ENCODE measurements at places on chromosomes 3 and 15.

DNA sequence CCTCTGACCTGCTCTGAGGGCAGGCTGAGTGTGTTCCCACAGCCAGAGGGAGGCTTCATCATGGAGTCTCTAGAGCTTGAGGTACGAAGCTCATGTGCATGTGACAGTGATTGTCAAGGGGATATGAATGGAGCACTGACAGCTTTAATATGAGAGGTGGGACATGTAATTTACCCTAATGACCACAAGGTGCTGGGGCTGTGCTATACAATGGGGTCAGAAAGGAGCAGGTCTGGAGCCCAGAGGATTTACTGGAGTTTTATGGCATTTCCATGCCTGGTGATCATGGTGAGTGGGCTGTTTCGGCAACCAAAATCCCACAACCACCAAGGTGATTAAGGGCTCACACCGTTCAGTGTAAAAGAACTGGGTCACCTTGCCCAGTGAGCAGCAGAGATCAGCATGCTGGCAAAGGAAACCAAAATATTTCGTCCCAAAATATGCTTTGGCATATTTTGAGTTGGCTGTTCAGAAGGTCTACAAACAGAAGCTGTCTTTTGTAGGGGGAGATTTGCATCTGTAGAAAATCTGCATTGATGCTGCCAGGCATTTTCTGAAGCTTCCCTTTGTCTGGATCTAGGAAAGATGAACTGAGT lies 40.1 kb upstream of the RASGRF1 start:
- ATAC-seq = no peak

DNA sequence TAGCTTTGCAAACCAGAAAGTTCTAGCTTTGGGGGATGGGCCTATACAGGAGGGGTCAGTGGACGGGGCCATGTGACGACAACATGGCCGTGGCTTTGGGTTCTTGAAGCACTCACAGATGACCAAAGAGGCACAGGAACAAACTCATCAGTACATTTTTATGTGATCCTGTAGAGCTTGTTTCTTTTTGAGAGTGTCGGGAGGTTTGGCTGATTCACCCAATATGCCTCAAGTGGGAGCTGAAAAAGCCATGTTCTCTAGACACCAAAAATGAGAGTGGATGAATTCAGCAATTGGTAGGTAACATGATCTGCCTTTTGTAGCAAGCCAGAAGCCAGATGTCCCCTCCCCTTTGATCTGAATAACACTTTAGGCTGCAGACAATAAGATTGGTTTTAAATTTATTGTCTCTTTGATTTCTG lies 30.1 kb downstream of the GREM1 start:
- ATAC-seq = no peak

DNA sequence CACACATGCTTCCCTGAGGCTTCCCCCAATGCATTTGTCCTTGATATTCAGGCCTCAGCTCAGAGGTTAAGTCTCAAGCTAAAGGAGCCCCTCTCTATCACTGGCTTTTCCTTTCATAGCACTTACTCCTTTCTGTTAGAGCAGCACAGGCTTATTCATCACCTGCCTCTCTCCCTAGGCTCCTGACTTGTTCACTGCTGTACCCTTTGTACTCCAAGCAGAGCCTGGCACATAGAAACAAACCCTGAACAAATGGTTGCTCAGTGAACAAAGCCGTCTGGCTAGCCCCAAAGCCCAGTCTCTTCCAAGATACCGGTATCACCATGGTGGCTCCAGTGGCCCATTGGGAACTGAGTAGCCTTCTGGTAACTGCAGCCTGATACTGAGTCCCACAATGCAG lies 231.1 kb upstream of the TRIM42 start:
- no peak for ATAC-seq

DNA sequence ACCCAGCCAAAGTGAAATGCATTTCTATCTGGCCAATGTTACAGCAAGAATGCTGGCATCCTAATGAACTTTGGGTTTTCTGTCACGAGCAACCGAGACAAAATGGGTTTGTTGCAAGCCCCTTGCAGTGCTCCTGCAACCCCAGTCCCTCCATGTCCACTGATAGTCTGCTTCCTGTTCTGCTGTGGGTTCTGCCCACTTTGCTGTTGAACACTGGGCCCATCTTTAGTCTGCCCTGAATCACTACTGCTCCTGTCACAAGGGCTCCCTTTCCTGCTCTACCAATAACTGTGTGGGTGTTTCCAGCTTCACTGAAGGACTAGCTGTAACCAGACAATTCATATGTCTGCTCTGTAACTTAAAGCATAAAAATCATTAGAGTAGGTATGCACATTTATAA lies 12.7 kb upstream of the OXSR1 start:
- ATAC-seq = no peak

DNA sequence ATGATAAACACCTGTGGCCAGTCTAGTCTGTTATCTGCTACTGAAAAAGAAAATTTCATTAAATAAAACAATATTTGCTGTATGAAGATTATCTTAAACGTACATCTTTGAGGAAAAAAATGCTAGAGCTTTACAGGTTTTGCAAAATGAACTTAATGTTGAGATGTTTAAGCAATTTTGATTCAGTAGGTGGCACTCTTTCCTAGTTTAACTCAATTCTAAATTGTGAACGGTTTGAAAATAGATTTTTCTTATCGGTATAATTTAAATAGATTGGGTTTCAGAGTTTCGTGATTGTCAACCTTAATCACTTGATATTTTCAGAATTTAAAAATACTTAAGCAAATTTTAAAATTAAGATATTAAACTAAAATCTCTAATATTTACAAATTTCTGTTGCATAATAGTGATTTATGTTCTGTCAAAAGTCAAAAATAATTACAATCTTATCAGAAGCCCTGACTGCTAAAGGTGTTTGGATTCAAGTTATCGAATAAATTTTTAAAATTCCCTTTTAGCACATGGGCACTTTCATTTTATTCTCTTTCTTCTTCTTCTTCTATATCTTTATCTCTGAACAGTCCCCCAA lies 7.0 kb upstream of the RNF111 start:
- no peak for ATAC-seq

DNA sequence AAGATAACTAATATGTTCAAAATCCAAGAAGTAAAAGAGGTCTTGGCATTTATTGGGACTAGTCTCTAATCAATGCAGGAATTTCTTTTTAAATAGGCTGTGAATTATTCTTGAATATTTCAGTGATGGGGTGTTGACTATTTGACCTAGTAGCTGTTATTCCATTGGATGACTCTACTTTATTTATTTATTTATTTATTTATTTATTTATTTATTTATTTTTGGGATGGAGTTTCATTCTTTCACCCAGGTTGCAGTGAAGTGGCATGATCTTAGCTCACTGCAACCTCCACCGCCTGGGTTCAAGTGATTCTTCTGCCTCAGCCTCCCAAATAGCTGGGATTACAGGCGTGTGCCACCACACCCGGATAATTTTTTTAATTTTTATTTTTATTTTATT lies 1227.8 kb downstream of the ZPLD1 start:
- no peak for ATAC-seq

- ATAC-seq = no peak
These were observed 31.1 kb upstream of the PPIB start for GRCh38 chr15:64193971-64194370.

DNA sequence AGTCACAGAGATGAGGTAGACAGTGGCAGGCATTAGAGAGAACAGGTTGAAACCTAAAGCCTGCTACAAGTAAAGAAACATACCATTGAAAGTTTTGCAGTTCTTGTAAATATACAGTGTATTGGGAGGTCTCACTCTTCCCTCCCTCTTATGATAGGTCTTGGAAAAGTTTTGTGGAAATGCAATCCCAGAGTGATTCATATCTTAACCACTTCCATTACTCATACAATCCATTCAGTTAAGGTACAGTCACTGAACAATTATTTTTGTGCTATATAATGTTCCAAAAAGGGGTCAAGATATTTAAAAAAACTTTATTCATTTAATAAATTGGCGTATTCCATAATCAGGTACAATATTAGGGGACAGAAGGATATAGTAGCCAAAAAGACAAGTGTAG lies 737.7 kb upstream of the ALCAM start:
- no peak for ATAC-seq

GRCh38 chr15:69659454-69660050 lies 206.9 kb downstream of the RPLP1 start:
- ATAC-seq = no peak

GRCh38 chr3:23377928-23378672 lies 175.0 kb downstream of the UBE2E2 start:
- ATAC-seq = peak; percentile 12

- ATAC-seq = peak; percentile 45
These were observed 36.3 kb downstream of the TRIP4 start for GRCh38 chr15:64423970-64424369.

GRCh38 chr3:149726716-149727407 lies 25.4 kb downstream of the COMMD2 start:
- no peak for ATAC-seq

DNA sequence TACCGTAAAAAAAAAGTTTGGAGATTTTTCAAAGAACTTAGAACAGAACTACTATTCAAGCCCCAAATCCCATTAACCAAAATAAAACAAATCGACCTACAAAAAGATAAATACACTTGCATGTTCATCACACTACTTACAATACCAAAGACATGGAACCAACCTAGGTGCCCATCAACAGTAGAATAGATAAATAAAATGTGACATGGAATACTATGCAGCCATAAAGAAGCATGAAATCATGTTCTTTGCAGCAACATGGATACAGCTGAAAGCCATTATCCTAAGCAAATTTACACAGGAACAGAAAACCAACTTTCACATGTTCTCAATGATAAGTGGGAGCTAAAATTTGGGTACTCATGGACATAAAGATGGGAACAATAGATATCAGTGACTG lies 768.7 kb downstream of the ROBO1 start:
- no peak for ATAC-seq

DNA sequence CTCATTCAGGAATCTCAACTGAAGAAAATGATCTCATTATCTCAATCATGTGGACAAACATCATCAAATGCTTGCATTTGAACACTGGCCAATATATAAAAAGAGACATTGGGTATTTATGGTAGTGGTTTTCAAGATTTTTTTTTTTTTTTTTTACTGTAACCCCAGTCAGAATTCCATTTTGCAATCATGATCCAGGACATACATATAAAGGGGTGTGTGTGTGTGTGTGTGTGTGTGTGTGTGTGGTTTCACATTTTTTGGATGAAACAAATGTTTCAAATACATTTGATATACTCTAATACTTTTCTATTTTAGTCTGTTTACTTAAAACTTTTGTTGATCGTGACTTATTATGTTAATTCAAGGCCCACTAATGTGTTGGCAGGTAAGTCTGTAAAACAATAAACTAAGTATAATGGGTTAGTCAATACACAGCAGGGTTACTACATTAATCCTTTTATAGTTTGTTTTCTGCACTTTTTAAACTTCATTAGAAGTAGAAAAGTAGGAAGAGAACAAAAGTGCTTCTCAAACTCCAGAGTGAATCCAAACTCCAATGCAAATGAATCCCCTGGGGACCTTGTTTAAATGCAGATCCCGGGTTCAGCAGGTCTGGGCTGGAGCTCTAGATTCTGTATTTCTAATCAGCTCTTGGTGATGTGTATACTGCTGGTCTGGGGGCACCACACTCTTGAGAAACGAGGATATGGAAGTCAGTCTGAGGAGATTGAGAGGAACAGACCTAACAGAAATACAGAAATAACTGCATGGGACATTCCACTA lies 17.6 kb downstream of the THRB start:
- ATAC-seq = no peak

DNA sequence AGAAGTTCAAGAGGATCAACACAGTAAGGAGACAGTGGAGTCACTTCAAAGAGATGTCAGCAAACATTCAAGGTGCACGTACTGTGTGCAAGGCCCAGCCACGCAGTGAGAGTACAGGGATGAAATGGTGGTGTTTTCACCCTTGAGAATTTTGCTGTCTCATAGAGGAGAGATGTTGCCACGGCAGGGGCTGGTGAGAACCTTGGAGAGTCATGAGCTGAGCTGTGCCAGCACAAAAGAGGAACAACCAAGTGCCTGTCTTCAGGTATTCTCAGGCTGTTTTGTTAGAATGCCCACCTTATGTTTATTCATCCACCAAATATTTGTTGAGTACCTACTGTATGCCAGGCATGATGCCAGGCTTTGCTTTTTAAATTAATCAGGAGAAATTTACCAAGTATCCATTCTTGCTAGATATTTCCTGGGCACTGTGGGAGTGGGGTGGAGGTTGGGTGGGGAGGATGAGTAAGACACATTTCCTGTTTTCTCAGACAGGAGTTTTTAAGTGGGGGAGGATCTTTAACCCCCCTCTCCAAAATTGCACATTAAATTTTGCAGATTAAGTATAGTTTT lies 72.6 kb downstream of the SLC6A11 start:
- ATAC-seq = peak; percentile 12

DNA sequence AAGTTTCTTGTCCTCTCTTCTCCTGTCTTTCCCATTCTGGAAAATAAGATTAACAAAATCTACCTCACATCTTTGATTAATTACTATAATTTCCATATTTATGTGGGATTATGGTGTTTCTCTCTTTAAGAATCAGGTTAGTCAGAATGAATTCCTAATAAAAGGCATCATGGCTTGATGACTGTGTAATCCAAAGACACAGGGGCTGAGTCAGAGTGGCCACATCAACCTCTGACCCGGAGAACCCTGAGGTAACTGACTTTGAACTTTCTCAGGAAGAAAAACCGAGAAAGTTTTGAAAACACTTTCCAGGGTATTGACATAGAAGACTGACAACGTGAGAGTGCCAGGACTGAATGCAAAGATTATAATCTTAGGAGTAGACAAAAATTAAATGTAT lies 170.3 kb upstream of the MCTP2 start:
- ATAC-seq = no peak

- ATAC-seq = no peak
These were observed 56.0 kb upstream of the MYRIP start for GRCh38 chr3:39753391-39753790.

GRCh38 chr3:25480811-25481210 lies 52.7 kb downstream of the RARB start:
- no peak for ATAC-seq

DNA sequence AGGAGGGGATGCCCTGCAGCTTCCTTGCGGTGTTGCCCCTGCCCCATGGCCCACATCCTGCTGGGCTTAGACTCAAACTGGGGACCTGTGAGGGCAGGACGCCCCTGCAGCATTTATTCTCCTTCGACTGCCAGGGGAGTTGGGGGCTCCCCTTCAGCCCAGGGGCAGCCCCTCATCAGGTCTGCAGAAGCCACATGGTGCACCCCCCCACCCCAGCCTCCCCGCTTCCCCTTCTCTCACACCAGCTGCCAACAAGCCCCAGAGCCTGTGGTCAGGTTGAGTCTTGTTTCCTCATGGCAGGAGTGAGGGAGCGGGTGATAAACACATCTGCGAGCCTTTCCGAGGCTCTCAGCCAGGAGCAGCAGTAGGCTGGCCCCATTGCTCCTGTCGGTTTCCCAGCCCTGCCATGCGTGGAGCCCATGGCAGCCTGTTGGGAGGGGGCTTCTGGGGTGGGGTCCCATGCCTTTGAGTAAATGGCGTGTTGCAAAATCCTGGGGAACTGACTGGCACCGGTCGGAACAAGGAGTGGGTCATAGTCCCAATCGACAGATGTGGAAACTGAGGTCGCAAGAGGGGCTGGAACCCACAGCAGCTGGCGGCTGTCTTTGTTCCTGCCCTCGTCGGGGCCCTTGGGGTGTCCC lies 27.8 kb downstream of the WNT7A start:
- no peak for ATAC-seq

DNA sequence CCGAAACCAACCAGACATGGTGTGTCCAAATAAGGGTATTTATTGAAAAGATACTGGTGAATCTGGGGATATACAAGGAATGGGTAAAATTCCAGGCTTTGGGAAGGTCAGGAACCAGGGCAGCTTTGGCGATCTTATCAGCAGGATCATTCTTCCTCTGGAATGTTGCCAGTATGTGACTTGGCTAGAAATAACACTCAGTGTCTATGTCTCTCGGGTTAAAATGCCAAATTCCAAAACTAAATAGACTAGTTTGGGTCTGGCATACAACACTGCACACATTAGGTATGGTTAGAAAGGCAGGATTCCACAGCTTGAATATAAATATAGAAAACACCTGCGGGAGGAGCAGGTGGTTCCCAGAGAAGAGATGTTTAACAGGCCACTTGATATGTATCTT lies 220.2 kb upstream of the CD96 start:
- ATAC-seq = no peak
